ENCODE measurements at places on chromosomes 2 and 18.

DNA sequence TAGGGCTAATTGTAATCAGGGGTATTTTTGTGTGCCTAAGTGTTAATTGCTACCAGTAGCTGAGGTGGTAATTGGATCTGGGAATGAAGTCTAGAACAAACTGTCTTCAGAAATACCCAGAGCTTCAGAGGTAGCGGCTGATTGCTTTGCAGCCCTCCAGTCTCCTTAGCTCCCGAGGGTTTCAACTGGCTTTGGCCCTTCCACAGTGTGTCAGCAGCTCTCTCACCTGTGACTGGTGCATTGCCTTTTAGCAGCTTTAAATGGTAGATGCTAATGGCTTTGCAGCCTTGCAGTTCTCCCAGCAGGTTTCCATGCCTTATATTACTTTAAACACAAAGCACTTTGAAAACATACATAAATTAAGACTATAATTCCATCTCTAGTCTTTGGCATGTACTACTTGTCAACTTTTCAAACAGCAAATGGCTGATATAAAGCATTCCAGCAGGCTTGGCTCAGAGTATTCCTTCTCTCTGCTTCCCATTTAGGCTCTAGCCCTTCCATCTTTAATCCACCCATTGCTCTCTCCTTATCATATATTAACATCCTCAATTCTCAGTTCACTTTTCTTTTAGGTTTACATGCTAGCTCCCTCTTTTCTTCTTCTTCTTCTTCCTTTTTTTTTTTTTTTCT lies 156.4 kb upstream of the GALNT13 start:
- no peak for DNase-seq

DNA sequence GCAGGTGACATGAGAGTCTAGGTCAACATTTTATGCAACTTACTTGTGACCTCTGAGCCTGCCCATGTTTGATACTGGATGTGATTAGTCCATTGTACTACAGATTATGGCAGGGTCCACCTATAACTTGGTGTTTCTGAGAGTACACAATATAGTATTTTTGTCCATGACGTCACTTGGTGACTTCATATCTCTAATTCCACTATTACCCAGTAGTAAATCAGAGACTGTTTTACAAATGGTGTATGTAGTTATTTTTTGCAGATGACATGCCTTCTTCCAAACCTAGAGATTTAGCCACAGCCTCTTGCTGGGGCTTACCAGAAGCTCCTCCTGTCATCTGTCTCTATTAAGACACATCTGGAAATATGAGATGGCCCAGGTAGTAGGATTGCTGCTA lies 24.6 kb upstream of the TMX3 start:
- DNase-seq, result no peak

DNA sequence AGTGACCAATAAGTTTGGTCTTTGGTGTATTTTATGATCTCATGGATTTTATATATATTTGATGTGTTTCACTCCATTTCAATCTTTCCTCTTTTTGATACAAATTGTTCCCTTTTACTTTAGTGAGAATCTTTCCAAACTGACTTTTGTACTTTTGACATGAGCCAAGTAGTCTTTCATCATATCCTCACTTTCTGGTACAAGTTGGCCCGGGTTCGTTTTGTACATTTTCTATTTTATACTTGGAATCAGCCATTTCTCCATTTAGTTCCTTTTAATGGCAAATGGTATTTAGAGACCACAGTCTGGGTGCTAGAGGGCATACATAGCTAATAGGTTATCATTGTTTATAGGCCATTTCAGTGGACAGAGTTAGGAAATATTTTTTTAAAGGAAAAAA lies 147.9 kb upstream of the MYO3B start:
- DNase-seq, result no peak

- DNase-seq, result no peak
Measured at GRCh38 chr2:11279398-11279797, 65.0 kb downstream of the ROCK2 start.

DNA sequence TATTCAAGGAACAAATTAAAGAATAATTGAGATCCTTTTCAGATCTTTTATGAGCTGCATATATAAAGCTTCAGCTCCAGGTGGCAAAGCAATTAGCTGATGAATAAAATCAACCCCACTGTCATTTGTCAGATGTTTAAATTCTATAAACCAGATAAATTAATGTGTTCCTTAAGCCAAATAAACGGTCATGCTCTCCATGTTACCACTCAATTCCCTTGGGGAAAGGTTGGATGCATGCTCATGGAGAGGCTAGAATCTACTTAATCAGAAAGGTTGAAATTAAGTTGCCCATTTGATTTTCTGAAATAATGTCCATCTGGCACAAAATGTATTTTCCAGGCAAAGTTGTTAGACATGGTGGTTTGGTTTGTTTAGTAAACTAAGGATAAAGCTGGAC lies 282.5 kb upstream of the SPRED2 start:
- no peak for DNase-seq

DNA sequence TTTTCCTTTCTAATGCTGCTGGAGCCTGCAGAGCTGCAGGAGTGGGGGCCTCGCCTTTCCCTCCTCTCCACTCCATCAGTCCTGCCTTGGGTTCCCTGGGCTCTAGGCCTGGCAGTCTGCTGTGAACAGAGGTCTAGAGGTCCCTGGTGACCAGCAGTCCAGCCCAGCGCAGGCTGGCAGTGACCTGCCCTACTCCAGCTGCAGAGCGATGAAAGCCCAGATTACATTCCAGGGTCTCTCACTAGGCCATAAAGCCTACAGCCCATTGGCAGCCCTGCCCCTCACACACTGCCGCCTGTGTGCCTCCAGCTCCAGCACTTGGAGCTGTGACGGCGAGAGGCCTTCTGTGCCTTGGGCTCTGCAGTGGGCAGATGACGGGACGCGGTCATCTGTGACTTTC lies 14.8 kb upstream of the MAL start:
- DNase-seq, result no peak

- DNase-seq, result no peak
Measured at GRCh38 chr18:61183798-61184197, 149.4 kb upstream of the CDH20 start.

DNA sequence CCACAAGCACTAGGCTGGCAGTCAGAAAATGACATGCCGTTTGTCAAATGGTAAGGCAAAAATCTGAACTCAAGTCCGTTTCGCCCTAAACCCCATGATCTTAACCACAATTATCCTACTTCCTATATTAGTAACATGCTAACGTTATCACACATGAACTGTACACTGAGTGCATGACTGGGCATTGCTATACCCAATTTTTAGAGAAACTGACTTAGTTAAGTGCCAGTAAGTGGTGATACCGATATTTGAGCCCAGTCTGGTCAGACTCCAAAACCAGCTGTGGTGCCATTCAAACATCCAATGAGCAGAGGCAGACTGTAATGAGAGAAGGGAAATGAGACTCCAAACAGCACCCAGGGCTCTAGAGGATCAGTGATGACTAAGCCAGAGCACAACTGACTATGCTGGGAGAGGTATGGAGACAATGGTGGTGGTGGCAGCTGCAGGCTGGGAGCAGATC lies 311.7 kb upstream of the PKDCC start:
- DNase-seq, result no peak

GRCh38 chr2:35462226-35462998 lies 893.2 kb upstream of the CRIM1 start:
- no peak for DNase-seq

DNA sequence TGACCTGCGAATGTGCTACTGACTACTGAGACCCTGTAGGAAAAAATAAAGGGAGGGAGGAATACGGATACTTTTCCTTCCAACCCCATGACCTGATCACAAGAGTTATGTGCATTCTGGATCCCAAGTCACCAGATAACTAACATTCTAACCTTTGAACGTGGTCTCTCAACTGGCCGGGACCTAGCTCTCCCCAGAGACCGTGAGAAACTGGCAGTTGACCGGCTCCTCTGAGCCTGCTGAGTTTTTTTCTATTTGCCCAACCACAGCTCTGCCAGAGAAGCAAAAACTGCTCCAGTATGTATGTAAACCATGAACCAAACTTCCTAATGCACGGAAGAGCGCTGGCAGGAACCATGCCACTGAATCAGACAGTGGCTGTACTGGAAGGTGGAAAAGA lies 47.5 kb upstream of the PTMA start:
- DNase-seq, result no peak

DNA sequence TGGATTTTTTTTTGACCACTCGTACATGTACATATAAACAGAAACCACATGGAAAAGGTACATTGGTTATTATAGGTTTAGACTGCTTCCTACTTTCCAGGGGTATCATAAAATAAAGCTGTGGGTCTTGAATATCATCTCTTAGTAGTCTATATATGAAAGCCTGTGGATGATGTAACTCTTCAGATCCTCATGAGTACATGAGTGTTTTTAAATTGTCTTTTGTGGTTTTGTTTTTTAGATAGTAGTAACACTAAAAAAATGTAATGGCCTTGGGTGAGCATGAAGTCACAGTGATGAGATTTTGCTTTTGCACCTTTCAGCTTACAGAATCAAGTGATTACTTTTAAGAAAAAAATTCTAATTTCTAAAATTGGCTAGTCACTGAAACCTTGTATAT lies 80.2 kb downstream of the RAB3GAP1 start:
- no peak for DNase-seq

DNA sequence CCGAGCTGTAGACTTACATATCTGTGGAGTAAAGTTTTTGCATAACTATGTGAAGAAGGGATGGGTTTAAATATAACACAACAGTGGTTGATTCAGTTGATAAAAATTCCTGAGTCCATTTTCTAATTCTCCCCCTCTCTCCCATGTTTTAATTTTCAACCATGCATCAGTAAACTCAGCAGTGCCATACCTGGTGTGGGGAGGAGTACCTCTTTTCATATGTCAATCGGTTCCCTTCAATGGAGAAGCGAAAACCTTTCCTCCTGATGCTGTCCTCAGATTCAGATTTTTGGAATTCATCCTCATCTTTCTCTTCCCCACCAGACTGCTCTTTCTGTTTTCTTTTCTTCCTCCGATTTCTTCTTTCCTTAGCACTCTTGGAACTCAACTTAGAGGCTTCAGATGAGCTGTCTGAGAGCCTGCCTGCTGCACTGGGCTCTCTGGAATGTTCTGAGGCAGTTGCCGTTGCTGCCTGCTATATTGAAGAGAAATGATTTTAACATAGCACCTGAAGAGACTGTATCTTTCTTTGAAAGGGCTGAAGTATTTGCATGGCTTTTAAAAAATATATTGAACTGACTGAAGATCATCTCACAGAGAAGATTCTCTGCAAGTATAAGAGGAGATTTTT lies 82.9 kb downstream of the SCN1A start:
- DNase-seq, result no peak

GRCh38 chr2:215811409-215812345 lies 201.7 kb downstream of the MREG start:
- no peak for DNase-seq

DNA sequence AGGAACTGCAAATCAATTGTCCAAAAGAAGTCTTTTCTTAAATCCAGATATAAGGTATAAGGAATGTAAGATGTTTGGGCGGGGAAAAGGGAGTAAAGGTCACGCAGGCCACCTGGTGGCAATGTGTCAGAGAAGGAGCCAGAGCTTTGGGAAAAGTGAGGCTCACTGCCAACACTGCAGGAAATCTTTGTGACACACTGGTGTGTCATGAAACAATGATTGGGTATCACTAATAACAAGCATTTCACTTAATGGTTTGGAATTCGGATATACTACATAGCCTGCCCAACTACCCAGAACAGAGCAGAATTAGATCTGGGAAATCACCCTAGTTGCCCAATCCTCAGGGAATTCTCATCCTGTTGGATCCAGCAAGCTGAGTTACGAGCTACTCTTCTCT lies 61.0 kb downstream of the RBMS1 start:
- DNase-seq, result no peak

GRCh38 chr2:133787207-133787606 lies 218.9 kb upstream of the NCKAP5 start:
- DNase-seq, result no peak

- no peak for DNase-seq
Measured at GRCh38 chr2:159396799-159397198, 110.3 kb upstream of the WDSUB1 start.

- DNase-seq, result no peak
Measured at GRCh38 chr18:6939972-6940371, 177.6 kb downstream of the LAMA1 start.

Data from left renal pelvis (tissue), 4 donors.